ENCODE measurements at places on chromosomes 1 and 21. TPM values are rescaled to one million over a fixed set of nuclear protein-coding genes. Genes with fewer than 3 reads are reported as not detected.
A peak's percentile ranks its signal among the peaks of the same experiment; 100 is the strongest.

- no peak for DNase-seq
Observed at GRCh38 chr1:230026572-230026971, 40.5 kb upstream of the GALNT2 start.

GRCh38 chr21:45831991-45832740, 149.4 kb upstream of the COL6A1 start:
- no peak for DNase-seq

GRCh38 chr1:237004116-237004515, at the start of gene MT1HL1:
Gene MT1HL1, minus strand, starts transcription at chr1:237004441. Its CDS starts 69 bp downstream, at chr1:237004372.
- DNase-seq: no peak

GRCh38 chr21:15197696-15198095, 132.9 kb upstream of the NRIP1 start:
- DNase-seq: no peak

- DNase-seq: peak; percentile 81
Observed at GRCh38 chr1:166479052-166479631, 312.3 kb upstream of the FAM78B start.

DNA sequence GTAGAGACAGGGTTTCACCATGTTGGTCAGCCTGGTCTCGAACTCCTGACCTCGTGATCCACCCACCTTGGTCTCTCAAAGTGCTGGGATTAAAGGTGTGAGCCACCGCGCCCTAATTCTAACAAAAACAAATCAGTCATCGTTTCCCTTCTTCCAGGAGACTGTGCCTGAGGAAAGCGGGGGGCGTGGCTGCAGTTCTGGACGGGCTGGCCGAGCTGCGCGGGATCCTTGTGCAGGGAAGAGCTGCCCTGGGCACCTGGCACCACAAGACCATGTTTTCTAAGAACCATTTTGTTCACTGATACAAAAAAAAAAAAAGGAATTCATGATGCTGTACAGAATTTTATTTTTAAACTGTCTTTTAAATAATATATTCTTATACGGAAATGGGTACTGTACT, 104.2 kb downstream of the WDR4 start:
- DNase-seq: no peak

DNA sequence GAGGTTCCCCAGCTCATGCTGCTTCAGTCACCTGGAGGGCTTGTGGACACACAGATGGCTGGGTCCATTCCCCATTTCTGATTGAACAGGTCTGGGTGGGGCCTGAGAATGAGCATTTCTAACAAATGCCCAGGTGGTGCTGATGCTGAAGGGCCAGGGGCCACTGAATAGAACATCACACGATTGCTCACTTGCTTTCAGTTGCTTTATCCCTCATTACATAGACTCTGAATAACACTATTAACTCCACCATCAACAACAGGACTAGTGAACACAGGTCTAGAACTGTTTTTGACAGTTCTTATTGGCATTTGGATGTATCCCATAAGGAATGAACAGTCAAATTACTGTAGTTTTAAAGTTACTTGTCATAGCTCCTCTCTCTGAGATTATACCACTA, 12.1 kb downstream of the TRAPPC10 start:
- no peak for DNase-seq

DNA sequence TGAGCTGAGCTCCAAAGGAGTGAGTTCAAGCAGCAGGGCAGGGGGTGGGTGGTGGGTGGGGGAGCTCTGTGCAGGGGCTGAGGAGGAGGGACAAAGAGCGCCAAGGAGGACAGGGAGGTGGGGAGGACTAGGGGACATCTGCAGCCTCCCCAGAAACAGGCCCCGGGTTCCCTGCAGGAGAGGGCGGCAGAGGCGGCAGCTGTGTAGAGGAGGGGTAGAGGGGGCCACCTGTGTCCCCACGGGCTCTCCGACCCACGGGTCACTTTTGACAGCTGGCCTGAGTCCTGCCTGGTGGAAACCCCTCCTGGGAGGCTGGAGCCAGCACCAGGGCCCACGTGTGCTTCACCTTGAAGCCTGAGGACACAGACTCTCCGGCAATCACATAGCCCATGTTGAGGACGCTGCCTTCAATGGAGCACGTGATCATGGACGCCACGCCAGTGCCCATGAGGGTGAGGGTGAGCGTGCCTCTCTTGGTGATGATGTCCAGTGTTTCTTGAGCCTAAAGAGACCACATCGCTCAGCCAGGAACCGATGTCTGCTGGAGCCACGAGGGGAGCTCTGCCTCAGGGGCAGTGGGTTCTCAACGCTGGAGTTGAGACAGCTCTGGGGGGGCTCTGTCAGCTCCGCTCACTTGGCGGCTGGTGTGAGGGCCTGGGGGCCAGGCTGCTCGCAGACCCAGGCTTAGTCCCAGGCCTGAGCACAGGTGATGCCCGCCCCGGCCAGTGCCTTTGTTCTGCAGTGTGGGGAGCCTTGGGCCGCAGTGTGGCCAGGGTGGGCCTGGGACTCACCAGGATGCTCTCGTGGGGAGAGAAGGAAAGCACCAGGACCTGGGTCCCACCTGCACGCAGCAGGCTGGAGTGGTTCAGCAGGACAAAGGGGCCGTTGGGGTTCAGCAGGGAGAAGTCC, 6.6 kb upstream of the TMEM52 start:
- DNase-seq: no peak

DNA sequence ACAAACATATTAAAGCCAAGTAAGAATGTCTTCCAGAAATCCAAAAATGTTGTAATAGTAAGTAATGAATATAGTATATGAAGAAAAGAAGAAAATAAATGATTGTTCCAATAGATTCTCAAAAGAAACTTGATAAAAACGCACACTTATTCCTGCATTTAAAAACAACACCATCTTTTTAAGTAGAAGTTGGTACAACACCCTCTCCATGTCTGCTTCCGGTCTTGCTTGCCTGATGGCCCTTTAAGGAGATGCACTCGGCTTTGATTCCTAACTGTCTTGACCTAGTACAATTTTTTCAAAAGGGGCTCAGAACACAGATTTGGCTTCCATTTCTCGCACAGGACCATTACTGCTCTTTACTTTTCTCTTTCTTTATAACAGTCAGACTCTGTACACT, 9.0 kb downstream of the CLCA1 start:
- DNase-seq: no peak

- DNase-seq: peak; percentile 13
Observed at GRCh38 chr21:33362044-33362555, 37.3 kb downstream of the IFNAR1 start.

- DNase-seq: peak; percentile 53
Observed at GRCh38 chr1:244049162-244050013, 1.7 kb upstream of the ZBTB18 start.

- DNase-seq: no peak
Observed at GRCh38 chr1:87853576-87854351, 525.1 kb downstream of the LMO4 start.

DNA sequence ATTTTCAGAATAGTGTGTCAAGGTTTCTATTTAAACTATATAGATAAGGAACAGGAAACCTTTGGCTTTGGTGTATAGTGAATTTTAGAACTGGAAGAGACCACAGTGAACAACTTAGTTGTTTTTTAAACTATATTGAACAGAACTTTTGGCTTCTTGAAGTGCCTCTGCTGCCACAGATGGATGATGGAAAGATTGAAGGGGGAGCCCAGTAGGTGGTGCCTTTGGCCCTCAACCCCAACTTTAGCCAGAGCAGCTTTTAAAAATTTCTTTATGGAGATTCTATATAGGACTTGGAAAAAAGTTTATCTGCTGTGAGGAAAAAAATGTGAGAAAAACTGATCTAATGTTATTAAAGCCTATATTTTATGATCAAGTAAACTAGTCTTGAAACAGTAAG, 50.2 kb downstream of the SWT1 start:
- DNase-seq: no peak

- no peak for DNase-seq
Observed at GRCh38 chr1:115880981-115881672, 40.2 kb upstream of the NHLH2 start.

DNA sequence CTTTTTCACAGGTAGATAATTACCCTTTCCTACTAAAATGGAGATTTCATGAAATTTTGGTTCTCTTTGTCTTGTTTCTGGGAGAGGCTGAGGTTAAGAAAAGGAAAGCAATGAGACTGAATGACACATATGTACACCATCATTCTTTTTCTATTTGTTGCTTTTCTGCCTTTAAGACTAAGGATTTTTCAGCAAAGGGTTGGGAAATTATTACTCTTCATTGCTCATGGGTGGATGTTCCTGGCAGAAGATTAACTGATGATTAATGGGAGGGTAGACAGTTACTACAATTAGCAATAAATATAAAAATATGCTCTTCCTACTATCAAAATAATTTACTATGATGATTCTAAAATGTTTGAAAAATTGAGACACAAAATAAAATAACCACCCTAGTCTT, 316.5 kb upstream of the USP24 start:
- no peak for DNase-seq

DNA sequence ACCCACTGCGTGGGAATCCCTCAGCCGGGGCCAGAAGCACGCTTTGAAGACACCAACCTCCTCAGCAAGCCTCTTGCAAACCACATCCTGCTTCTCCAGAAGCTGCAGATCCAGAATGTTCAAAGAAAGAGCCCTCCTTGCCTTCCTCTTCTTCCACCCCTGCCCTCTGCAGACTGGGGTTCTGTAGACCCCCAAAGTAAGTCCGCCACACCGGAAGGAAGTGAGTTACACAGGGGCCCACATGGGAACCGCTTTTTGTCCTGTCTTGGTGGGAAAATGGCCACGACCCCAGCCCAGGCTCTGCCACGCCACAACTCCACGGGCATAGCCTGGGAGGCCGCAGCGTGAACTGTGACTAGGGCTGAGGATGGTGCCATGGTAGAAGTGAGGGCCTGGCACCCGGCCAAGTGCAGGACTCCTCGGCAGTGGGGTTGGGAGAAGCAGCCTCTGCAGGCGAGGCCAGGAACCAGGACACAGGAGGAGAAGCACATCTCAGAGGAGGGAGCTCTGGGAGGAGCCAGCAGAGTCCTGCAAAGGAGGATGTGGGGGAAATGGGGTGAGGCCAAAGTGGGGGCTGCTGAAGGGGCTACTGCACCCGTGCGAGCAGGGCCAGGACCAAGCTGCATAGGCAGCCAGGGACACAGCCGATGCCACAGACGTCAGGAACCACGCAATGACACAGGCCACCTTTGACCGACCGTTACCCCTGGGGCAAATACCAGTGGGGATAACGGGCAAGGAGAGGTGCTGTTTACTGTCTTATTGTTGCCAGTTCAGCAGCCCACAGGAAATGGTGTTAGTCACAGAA, 30.9 kb downstream of the PDE9A start:
- DNase-seq: no peak

GRCh38 chr1:29224356-29224837, 6.3 kb downstream of the MECR start:
- no peak for DNase-seq

GRCh38 chr1:50419907-50420677, 3.2 kb downstream of the DMRTA2 start:
- DNase-seq: peak; percentile 8

DNA sequence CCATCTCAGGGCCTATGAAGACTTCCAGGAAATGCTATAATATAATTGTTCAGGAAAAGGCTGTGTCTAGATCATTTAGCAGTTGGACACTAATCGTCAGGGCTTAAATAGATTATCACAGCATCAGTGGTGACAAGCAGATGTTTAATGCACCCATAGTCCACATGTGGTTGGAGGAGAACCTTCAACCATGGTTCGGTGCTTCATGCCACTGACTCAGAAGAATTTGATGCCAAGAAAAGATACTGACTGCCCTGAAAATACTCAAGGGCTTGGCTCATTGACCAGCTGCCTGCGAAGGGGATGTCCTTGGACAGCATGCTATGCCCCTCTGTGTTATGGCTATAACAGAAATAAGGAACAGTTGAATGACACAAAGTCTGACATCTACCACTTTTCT, 175.7 kb downstream of the HHIPL2 start:
- DNase-seq: no peak

GRCh38 chr1:236880209-236880608, 85.1 kb downstream of the MTR start:
- DNase-seq: no peak

DNA sequence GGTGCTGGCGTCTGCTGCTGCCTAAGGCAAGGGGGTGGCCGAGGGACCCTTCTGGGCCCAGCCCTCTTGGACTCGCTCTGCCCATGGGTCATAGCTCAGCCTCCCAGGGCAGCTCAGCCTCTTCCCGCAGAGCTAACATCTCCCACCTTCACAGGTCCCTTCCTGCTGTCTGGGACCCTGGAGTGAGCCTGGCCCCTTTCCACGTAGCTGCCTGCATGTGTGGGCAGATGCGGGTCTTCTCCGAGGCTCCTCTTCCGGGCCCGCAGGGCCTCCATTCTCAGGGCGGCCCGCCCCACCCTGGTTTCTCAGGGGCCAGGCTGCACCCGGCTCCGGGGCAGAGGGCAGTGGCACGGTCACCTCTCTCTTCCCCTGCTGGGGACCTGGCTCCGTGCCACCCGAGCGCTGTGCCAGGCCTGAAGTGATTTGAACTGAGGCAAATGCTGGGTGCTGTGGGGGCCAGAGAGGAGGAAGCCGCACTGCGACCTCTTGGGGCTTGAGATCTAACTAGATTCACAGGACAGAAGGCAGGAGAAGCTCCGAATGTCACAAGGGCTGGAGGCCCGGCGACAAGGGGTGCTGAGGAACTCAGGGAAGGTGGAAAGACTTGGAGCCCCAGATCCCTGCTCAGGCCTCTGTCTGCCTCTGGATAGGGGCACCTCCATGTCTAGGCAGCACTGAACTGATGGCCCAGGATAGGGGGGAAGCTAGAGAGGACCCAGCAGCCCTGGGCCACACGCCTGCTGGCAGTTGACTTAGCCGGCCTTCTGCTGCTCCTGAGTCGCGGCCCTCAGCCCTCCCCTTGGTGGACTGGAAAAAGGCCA, 40.7 kb downstream of the COQ8A start:
- no peak for DNase-seq

Gene LCE1F
- polyA plus RNA-seq: not detected

Gene CYP4A11
- 0.15 TPM for polyA plus RNA-seq

Gene ENAH
- polyA plus RNA-seq: 85.4 TPM

Gene PIK3CD
- 16.3 TPM for polyA plus RNA-seq

Gene NR1I3
- polyA plus RNA-seq: not detected

Gene CNR2
- polyA plus RNA-seq: not detected

Gene LCE6A
- polyA plus RNA-seq: not detected

Gene HES3
- polyA plus RNA-seq: not detected

Gene SLFNL1
- 0.27 TPM for polyA plus RNA-seq
